ENCODE measurements at places on chromosomes 4 and X.

GRCh38 chr4:84089652-84090437 is 409.2 kb downstream of the NKX6-1 start:
- no peak for DNase-seq

GRCh38 chr4:102405821-102406401 is 60.6 kb upstream of the SLC39A8 start:
- DNase-seq: no peak

- peak; percentile 65 for DNase-seq
Observed at GRCh38 chr4:183905081-183905592, at the start of gene STOX2. Gene STOX2 (plus strand): TSS chr4:183905307. CDS start chr4:183906791, 1,484 bp downstream.

DNA sequence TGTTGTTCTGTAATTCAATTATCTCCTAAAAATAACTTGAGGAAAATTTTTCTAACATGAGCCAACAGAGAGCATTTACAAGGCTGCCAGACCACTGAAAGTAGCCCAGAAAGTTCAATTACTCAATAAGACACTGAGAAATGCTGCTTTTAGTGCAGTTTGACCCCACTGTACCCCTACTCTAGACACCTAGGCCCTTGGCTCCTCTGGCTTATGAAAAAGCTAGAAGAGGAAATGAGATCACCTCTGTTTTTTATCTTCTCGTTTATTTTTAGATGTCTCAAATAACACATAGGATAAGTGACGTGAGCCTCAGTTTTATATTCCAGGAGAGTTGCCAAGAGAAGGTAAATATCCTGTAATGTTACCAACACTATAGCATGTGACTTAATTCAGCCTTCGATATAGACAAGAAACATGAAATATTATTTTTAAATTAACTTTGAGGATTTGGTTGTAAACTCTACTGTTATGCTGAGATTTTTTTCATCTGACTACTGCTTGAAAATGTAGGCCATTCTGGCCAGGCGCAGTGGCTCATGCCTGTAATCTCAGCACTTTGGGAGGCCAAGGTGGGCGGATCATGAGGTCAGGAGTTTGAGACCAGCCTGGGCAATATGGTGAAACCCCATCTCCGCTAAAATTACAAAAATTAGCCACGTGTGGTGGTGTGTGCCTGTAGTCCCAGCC is 24.4 kb downstream of the TNIP3 start:
- DNase-seq: no peak

DNA sequence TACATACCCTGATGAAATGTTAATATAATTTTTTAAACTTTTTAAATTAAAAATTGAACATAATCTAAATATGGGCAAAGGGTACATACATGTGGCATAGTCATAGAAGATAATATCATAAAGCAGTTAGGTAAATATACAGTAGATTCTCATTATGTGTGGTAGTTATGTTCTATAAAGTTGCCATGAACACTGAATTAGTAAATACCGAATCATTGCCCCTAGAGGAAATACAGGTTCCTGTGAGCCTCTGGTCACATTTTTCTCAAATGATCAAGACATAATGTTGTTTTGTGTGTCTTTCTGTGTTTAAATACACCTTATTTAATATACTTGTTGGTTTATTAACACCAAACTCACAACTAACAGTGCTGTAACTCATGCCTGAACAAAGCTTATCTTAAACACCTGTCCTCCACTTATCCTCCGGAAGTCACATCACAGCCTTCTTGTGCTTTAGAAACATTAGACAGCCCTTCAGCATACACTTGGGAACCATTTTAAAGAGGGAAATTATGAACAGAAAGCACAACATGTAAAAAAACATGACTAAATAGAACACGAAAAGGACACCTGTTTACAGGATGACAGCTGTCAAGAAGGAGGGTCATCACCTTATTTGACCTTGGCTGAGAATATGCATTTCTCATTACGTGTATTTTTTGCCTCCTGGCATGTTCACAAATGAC is 169.4 kb upstream of the NAP1L5 start:
- no peak for DNase-seq

GRCh38 chr4:102684610-102685052 is 76.1 kb downstream of the MANBA start:
- no peak for DNase-seq

DNA sequence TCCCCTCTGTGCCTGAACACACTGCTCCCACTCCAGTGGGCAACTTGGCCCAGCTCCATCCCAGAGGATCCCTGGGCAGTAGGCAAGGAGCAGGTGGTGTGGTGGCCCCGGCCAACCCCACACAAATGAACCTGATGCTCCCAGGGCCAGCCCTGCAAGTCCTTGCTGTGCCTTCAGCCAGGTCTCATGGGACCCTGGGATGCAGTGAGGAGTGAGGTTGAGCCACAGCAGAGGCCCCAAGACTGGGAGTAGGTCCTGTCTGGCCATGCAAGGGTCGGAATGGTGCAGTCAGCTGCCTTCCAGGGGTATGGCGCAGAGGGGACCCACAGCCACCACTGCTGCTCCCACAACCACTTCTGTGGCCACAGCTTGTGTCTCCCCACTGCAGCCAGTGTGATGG is 234.5 kb upstream of the DKK2 start:
- DNase-seq: no peak

- no peak for DNase-seq
Observed at GRCh38 chr4:98516042-98516440, 142.4 kb downstream of the TSPAN5 start.

DNA sequence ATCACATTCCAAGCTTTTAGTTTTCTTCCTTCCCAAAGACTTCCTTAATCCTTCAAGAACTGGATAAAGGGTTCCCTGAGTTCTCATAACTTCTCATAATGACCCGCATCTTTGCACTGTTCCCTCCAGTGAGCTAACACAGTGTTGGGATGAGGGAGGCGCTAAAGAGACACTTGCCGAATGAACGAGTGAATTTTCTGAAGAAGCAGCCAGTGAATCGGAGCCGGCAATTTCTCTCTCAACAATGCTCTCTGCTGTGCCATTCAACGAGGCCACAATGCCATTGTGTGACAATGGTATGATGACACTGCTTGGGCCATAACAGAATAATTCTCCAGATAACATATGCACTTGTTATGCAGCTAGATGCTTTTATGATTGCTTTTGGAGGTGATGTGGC is 51.4 kb upstream of the ZFP42 start:
- no peak for DNase-seq

DNA sequence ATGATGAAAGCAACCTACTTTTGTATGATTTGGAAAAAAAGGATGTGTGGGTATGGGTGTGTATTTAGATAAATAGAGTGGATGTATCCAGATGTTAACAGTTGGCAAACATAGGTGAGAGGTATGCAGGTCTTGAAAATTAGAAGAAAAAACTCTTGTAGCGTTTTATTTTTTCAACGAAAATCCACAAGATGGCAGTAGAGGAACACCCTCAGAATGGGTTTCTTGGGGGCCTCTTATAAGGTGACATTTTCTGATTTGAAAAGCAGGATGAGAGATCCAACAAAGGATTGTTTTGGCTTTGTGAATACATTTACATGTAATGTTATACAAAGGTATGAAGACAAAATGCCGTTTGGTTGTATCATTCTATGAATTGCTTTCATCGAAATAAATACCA is 68.3 kb downstream of the FMR1NB start:
- no peak for DNase-seq

- no peak for DNase-seq
Observed at GRCh38 chrX:118864063-118864635, 40.5 kb downstream of the ZCCHC12 start.

DNA sequence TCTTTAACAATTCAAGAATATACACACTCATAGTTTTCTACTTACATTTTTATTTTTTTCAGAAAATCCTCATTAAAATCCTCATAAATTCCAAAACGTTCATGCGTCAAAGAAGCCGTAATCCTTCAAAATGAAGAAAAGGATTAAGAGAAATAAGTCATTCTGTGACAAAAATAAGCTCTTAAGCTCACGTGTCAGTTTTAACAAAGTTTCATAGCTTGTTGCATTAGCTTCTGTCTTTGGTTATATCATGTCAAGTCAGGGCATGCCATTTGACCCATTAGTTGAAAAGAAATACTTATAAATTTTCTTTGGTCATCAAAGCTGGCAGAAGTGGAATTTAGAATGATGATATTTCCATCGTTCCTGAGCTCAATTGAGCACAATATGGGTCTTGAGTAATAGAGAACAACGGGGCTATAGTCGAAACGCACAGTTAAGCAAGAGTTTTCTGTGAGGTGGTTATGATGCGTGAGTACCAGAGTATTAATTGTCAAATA is 185.2 kb upstream of the CTSO start:
- no peak for DNase-seq

DNA sequence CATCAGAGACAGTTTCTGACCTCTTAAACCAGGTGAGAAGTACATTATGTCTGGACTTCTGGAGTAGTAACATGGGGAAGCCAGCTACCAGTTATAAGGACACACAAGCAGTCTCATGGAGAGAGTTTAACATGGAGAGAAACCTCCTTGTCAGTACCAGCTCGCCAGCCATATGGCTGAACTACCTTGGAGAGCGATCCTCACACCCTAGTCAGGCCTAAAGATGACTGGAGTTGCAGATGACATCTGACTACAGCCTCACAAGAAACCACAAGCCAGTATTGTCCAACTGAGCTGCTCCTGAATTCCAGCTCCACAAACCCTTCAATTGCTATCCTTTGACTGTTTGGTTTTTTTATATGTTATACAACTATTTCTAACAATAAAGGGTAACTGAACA is 49.8 kb downstream of the PDHA2 start:
- DNase-seq: no peak

GRCh38 chrX:109872021-109872732 is 130.7 kb upstream of the TMEM164 start:
- DNase-seq: no peak

DNA sequence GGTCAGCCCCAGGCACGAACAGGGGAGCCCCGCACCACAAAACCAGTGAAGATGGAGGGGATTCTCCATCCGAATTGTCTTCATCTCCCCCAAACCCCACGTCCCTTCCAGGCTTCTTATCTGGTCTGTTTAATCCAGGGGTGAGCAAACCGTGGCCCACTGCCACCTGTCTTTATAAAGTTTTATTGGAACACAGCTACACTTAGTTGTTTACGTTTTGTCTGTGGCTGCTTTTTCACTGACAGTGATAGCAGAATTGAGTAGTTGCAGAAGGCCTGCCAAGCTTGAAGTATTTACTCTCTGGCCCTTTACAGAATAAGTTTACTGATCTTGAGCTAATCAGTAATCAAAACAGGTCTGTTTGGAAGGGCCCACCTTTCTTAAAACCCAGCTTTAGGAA is 324.0 kb downstream of the ARHGAP10 start:
- DNase-seq: no peak

DNA sequence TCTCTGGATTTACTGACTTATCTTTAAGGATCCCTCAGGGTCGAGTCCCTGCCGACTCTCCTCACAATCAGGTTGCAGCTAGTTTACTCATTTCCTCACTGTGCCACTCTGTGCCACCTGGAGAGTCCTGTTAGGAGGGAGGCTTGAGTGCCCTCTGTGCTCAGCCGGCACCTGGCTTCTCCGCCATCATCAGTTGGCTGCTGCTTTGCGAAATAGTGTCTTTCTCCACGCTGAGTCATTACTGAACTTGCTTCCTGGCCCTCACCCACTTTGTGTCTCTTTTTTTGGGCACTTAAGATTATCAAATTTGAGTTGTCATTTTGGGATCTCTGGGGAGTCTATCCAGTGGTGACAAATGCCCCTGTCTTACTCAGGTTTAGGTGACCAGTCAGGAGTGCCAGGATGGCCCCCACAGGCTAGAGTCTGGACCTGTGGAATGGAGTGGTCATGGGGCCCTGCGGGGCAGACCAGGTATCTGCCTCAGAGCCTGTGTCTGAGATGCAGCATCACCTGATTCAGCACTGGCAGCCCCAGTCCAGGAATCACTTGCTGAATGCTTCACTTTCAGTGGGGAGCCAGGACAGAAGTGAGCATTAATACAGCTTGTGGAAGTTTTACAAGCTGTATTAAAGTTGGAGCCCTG is 37.7 kb downstream of the JADE1 start:
- no peak for DNase-seq

All from hypothalamus (tissue), 51 donors.